Pons (tissue), 1 donor: ENCODE measurements at places on chromosomes 5 and 9.

GRCh38 chr9:95441081-95441480 is 75.7 kb downstream of the PTCH1 start:
- no peak for DNase-seq

GRCh38 chr5:73116506-73116905 is 3.9 kb upstream of the TMEM171 start:
- no peak for DNase-seq

- DNase-seq: no peak
These were observed 523.3 kb downstream of the LRRC70 start for GRCh38 chr5:63101870-63102269.

DNA sequence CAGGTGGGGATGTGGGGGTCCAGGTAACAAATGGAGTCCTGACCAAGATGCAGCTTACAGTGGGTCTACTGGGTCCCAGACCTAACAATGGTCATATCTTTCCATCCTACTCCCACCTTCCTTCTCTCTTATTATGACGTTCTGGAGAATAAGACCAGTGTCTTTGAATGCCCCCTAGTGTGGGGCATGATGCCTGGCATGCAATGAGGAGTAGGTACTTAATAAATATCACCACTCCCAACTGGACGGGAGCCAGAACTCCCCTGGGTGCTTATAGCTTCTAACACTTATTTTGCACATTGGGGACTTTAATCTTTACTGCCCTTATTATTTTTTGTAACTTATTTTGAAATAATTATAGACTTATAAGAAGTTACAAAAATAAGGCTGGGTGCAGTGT is 98.2 kb downstream of the NDFIP1 start:
- no peak for DNase-seq

GRCh38 chr9:109467936-109468335 is 30.2 kb downstream of the PTPN3 start:
- DNase-seq: no peak

- DNase-seq: no peak
These were observed 88.4 kb upstream of the GRAMD2B start for GRCh38 chr5:126334760-126335159.

- DNase-seq: no peak
These were observed 16.1 kb upstream of the TSSK1B start for GRCh38 chr5:113450929-113451328.

DNA sequence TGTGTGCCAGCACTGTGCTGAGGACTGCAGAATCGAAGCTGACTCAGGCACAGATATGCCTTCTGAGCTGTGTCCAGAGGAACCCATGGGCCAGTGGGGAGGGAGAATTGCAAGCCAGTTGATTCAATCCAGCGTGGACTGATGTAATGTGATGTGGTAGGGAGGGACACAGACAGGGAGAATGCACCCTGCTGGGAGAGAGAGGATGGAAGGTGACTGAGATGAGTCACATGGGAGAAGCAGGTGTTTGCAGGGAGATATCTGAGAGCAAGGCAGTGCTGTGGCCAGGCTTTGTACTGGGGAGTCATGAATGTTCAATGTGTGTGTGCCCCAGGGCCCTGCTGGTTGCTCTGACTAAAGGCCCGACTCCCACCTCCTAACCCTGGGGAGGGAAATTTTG is 75.7 kb downstream of the IRX1 start:
- DNase-seq: no peak

- DNase-seq: peak; percentile 40
These were observed 754 bp downstream of the VDAC1 start for GRCh38 chr5:134003817-134004625.

- no peak for DNase-seq
These were observed 196.2 kb upstream of the ELL2 start for GRCh38 chr5:96157841-96158291.

- no peak for DNase-seq
These were observed 102.6 kb downstream of the WNK2 start for GRCh38 chr9:93286252-93287188.

GRCh38 chr5:59287361-59287760 is 606.2 kb downstream of the PDE4D start:
- DNase-seq: no peak

GRCh38 chr5:122673343-122673742 is 101.5 kb upstream of the SNX2 start:
- no peak for DNase-seq

DNA sequence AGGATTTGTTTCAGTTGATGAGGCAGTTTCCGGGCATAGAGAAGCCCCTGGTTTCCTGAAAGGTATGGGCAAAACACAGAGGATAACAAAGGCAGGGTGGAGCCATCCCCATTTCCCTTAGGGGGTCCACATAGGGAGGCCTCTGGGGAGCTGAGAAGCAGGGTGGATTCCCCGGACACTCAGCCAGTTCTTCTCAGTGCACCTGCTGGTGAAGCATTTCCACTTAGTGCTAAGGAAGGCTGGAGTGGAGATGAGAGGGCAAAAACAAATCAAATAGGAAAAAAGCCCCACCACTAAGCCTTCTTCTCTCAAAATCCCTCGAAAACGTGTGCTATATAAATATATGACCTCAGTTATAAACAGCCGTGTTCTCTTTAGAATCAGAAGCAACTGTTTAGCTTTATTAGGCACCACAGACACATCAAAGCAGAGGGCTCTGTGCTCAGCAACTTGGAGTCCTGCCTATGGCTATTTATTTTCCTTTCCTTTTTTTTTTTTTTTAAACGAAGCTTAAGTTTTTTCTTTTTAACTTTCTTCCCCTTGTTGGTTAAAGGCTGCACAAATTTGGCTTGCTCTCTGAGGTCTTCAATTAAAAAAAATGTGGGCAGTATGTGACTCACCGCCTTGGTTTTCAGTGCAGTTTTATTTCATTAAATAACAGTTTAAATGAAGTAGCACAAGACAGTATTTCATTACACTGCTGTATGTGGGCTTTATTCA is 67.7 kb downstream of the PRDM6 start:
- no peak for DNase-seq

DNA sequence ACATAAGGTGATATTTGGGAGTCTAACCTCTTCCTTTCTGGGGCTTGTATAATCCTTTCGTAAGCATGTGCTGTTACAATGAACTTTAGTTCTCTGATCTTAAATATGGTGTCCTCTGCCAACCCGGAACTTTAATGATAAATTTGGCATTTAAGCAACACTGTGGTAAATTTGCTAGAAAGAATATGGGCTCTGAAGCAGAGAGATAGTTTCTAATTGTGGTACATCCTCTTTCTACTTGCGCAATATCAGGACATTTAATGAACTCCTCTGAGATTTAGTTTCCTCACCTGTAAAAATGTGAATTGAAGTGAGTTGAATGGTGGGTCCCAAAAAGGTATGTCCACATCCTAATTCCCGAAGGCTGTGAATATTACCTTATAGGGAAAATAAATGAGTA is 364.7 kb downstream of the CAAP1 start:
- no peak for DNase-seq

DNA sequence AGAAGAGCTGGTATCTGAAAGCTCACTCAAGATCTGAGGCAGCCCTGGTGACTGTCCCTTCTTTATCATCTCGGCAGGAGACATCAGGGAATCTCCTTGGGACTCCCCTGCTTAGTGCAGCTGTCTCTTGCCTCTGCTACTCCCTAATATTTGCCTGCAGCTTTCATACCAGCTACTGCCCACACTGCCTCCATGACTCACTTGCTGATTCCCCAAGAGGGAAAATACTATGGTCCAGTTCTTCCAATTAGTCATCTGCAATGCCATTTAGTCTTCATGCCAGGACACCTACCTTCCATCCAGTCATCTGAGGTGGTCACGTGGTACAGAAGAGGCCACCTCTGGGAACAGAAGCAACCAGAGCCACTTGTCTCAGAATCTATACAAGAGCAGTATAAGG is 270.8 kb downstream of the NTRK2 start:
- no peak for DNase-seq

GRCh38 chr5:73818357-73818756 is 192.4 kb downstream of the ARHGEF28 start:
- no peak for DNase-seq

- DNase-seq: no peak
These were observed 9.9 kb downstream of the HNRNPH1 start for GRCh38 chr5:179613460-179614071.

DNA sequence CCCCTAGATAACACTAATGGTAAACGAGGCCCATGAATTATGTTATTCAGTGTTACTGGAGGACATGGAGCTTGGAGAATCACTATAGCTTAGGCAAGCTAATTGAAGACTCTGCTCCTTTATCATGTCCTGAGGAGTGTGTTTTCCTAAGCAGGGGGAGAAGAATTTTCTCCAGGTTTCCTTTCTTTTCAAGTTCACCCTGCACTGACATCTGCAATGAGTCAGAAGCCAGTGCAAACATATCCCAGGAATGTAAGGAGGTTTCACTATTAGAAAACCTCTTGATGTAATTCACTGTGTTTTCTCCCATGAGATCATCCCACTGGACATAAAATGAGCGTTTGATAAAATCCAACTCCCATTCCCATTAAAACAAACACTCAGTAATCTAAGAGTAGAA is 75.6 kb downstream of the DMRT2 start:
- DNase-seq: no peak

DNA sequence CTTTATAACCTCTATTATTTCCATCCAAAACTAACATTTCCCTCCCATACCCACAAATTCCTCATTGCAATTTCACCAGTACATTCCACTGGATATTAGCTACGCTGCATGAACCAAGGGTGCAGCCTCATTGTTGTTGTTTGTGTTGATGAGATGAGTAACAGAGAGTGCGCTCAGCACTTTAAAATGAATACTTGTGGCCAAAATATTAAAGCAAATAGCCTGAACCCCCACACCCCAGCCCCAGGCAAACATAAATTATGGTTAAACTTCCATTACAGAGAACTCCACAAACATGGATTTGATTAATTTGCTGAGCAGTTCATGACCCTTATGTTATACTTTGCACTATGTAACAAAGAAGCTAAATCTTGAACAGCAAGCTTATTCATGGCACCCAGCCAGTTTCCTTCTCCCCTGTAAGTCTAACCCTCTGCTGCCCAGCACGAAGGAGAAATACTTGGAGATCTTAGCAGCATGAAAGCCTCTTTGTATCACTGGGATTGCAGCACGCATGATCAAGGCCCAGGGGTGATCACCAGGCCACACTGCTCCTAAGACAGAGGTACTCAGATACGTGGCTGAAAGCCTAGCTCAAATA is 205.0 kb downstream of the DOCK8 start:
- DNase-seq: no peak

DNA sequence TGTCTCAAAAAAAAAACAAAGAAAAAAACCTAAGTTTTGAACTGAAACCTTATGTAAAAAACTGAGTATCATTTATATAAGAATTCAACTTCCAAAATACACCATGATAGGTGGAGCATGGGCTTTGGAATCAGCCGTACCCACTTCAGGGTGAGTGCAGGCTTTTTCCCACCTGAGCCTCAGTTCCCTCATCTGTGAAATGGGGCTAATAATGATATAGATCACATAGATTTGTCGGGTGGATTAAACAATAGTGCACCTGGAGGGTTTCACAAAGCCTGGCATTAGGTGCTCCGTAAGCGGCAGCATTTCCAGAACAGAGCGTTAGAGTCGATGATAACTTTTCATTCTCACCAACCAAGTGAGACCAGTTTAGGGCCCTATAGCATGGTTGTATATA is 91.9 kb downstream of the CYFIP2 start:
- no peak for DNase-seq

GRCh38 chr5:127950707-127951391 is 132.7 kb upstream of the SLC12A2 start:
- DNase-seq: no peak

DNA sequence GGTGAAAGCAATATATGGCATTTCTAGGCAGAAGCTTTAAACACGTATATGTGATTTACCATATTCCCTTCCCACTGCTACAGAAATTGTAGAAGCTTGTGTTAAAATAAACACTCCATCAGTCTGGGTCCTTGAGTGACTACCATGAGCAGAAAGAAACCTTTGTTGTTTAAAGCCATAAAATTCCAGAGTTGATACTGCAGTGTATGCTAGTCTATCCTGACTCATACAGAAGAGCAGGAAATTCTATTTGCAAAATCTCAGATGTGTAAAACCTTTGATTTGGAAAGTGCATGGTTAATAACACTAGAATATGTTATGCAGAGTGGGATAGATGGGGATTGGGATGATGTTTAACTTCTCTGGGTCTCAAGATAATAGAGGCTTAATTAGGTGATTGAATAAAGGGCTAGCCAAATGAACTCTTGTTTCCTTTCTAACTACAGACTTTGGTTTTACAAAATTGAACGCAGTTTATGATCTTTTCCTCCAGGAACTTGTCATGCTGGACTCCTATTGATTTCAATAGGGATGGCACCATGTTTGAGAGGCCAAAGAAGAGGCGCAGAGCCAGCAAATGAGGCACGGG is 282.7 kb upstream of the VLDLR start:
- DNase-seq: no peak

DNA sequence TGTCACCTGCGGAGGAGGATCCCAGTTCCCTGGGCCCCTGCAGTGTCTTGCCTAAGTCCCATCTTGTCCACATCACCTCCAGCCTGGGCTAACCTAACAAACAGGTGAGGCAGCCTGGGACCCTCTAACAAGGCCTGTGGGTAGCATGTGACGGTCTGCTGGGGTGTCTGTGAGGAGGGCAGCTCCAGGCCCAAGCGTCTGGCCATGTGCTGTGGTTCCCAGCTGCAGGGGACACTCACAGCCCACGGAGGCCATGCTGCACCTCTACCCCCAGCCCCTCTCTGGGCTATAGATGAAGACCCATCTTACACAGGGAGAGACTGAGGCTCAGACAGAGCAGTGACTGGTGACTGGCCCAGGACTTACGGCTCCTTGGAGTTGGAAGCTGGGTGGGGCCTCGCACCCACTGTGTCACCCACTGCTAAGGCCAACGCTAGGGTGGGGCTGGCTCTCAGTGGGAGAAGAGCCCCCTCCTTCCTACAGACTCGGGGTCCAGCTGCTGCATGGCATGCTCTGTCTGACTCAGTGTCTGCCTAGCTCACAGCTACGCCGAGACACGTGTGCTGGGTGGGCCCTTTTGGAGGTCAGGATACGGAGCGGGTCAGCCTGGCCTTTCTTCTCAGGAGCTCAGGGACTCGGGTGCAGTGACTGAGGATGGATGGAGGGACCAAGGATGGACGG is 40.8 kb upstream of the RNF130 start:
- no peak for DNase-seq

DNA sequence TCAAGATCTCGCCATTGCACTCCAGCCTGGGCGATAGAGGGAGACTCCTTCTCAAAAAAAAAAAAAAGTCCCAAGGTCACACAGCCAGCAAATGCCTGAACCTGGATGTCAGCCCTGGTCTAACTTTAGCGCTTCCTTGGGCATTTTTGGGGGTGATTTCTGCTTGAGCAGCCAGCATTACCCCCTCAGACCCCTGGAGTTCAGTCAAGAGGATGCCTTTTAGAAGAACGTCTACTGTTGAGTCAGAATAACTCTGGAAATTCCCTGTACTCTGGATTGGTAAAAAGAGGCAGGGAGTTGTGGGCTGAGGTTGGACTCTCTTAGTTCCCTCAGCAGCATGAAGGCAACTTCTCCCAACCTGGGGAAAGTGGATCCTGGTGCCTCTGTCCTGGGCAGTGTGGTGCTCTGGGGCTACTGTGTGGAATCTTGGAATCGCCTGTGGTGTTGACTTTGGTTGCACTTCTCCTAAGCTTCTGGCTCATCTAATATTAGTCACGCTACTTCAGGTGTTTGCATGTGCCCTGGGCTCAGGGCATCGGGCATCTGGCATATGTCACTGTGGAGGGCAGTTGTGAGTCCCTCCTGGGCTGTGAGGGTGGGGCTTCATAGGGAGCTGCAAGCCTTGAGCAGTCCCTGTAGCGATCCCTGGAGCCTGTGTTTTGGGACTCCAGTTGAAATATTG is 32.2 kb downstream of the STXBP1 start:
- no peak for DNase-seq

GRCh38 chr9:125904155-125904851 is 157.1 kb downstream of the PBX3 start:
- peak; percentile 61 for DNase-seq
